Hippocampal formation (tissue), 2 donors: ENCODE measurements at places on chromosomes 3 and 15.

- no peak for DNase-seq
Measured at GRCh38 chr3:35675206-35675605, 35.9 kb downstream of the ARPP21 start.

GRCh38 chr15:63338170-63338569 lies 43.5 kb downstream of the CA12 start:
- DNase-seq = no peak

DNA sequence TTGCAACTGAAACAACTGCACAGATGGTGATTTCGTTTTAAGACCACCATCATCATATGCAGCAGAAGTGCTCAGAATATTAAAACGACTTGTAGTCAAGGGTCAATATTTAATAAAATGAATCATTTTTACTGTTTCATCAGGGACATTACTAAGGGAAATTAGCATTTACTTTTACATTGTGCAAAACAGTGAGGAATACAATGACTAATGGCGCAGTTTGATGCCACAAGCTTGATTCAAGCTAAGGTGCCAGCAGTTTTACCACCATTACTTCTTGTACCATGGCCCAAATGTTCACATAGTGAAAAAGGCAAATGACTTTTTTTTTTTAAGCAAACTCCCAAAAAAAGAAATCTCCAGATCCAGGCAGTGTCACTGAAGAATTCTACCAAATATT lies 277.4 kb upstream of the CHRNA7 start:
- DNase-seq = no peak

- no peak for DNase-seq
Measured at GRCh38 chr3:141816958-141817357, 53.8 kb downstream of the GRK7 start.

DNA sequence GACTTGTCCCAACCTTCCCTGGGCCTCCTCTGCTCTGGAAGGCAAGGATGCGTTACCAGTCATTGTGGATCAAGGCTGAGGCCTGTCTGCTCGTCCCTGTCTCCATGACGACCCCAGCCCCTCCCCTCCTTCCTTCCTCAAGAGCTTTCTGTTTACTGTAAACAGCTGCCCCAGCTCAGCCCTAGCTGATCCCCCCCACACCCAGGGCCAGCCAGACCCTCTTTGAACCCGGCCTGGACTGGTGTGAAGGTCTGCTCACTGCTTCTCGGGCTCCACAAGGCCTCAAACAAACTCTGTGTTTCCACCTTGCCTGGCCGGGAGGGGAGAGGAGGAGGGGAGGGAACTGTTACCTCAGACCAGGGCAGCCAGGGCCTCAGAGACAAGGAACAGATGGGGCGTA lies 16.9 kb downstream of the VPS18 start:
- DNase-seq = no peak

DNA sequence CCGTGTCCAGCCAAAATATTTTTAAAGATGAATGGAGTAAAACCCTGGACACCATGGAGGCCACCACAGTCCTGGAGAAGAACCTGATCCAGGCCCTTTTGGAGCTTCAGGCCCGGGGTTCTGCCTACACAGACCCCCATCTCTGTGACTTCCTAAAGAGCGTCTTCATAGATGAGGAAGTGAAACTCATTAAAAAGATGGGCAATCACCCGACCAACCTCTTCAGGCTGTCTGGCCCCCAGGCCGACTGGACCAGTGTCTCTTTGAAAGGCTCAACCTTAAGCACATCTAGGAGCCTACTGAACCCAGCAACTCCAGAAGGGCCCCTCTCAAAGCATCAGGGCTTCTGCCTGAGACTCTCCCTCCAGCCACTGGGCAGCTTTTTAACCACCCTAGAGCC lies 107.9 kb upstream of the FAM174B start:
- DNase-seq = no peak

DNA sequence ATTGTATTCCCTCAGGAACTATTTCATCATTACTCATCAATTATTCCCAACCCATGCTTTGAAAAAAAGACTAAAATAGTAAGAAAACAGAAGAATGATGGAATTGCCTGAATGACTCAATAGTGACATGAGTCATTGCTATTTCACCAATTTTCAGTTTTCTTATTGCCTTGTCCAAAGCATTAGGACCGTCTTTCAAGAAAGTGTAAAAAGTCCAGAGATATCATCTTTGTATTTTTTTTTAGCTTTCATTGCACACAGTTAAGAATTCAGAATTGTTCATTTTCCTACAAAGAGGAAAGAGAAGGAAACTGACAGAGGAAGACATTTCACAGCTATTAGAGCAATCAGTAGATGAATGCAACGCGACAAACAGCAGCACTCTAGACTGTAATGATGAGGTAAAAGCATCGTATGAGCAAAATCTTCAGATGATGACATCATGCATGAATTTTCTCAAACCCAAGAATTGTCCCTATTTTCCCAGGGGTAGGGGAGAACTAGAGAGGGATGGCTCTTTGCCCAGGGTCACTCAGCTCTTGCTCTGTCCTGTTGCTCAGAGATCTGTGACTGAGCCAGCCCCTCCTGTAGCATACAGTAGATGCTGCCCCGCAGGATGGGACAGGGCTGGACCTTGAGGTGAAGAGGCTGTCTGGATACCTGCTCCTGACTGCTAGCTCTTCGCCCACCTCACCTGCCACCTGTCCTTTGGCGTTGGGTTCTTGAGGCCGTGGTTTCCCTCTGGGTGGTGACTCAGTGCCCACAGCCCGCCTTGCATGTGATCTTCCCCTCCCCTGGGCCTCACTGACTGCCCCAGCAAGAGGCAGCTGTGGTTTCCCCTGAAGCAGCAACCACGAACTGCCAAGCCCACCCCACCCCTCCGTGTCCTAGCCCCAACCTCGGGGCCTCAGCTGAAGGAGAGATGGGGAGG lies 84.8 kb downstream of the PPCDC start:
- DNase-seq = no peak

GRCh38 chr15:33007303-33007855 lies 187.1 kb downstream of the FMN1 start:
- DNase-seq = peak; percentile 10

- peak; percentile 3 for DNase-seq
Measured at GRCh38 chr3:51798411-51798963, 19.4 kb upstream of the IQCF6 start.

- no peak for DNase-seq
Measured at GRCh38 chr3:174614036-174614435, 245.1 kb upstream of the NAALADL2 start.

- DNase-seq = no peak
Measured at GRCh38 chr3:86958534-86958933, 32.4 kb downstream of the VGLL3 start.

DNA sequence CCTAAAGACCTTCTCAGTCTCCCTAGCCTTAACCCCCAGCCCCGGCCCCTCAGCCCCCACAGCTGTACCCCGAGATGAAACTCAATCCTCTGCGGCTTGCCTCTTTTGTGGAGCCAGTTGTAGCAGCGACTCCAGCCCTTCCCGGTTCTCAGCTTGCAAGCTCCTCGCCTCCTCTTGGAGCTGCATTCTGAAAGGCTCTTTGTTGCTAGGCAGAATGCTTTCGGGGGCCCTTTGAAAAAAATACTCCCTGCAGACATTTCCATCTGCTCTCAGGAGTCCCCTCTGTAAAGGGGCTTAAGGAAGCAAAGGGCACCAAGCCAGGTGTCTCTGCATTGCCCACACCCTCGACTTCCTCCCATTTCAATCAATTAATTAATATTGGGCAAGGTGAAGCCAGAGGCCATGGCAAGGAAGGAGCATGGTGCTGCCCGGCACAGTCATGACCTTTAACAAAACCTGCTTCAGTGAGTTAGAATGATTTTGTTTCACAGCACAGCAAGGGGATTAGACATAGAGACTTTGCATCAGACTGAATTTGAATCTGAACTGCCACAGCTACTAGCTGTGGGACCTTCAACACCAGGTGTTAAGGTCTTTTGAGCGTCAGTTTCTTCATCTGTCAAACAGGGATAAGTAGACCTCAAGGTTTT lies 65.5 kb downstream of the SRGAP3 start:
- peak; percentile 56 for DNase-seq

- DNase-seq = peak; percentile 39
Measured at GRCh38 chr3:73781541-73781940, 156.8 kb upstream of the PDZRN3 start.

GRCh38 chr3:126752303-126753190 lies 48.5 kb downstream of the CHCHD6 start:
- DNase-seq = peak; percentile 57

GRCh38 chr3:45021524-45022297 lies 4.4 kb upstream of the CLEC3B start:
- DNase-seq = no peak

DNA sequence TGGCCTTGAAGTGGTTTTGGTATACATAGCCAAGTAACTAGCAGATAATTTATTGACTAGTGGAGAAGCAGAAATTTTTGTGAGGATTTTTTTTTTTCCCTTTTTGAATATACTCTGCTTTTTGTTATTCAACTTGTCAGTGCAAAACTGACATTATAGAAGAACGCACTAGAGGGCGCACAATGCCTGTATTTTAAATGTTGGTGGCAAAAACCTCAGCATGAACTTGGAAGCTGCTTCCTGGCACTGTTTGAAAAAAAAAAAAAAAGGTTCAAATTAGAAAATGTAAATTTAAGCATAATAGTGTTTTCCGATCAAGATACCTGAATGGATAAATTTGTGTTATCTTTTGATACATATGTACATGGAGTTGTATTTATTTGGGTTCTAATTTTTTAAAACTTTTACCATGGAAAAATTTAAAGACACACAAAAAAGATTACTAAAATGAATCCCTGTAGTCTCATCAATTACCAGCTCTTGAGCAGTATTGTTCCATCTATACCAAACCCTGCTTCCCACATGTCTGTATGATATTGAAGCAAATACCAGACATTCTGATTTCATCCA lies 56.0 kb downstream of the SLC25A26 start:
- peak; percentile 81 for DNase-seq

- DNase-seq = no peak
Measured at GRCh38 chr3:195886181-195887141, 21.9 kb downstream of the TNK2 start.

- DNase-seq = no peak
Measured at GRCh38 chr3:172530101-172530561, 6.9 kb upstream of the TNFSF10 start.

- no peak for DNase-seq
Measured at GRCh38 chr3:130379274-130379673, 33.8 kb downstream of the COL6A5 start.
